Skin of body (tissue), 3 donors: ENCODE measurements at places on chromosomes 3 and 15.

- DNase-seq = no peak
Observed at GRCh38 chr3:29475305-29475840, 194.5 kb downstream of the RBMS3 start.

- DNase-seq = no peak
Observed at GRCh38 chr3:151305775-151306151, 10.9 kb downstream of the GPR87 start.

DNA sequence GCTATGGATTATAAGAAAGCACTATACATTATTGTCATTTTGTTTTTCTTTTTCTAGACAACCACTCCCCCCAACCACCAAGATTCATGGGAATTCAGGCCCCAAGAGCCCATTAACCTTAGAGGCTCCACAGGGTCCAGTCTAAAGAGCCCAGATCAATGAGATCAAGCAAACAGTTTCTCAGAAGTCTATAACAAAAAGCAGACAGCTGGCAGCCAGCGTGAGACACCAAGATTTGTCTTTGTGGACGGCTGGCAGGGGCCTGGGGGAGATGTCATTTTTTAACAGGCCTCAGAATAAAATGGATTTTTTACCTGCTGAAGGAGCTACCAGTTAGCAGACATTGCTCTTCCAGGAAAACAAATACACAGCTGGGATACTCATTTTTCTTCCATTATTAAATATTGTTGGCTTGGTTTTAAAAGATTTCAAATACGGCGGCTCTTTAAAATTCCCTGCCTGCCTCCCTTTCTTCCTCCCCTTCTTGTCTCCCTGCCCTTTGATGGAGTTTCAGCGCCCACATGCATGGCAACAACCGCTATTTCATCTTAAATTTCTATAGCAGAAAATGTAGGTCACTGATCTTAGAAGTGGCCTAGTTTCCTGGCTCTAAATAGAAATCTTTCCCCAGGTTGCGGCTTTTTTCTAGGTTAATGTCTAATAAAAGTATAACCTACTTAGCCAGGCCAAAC is 130.6 kb downstream of the FAM174B start:
- DNase-seq = no peak

DNA sequence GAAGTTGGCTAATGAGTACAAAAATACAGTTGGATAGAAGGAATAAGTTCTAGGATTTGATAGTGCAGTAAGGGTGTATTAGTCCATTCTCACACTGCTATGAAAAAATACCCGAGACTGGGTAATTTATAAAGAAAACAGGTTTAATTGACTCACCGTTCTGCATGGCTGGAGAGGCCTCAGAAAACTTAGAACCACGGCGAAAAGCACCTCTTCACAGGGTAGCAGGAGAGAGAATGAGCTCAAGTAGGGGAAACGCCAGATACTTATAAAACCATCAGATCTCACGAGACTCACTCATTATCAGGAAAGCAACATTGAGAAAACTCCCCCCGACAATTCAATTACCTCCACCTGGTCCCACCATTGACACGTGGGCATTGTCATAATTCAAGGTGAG is 483.3 kb downstream of the TUSC7 start:
- no peak for DNase-seq

DNA sequence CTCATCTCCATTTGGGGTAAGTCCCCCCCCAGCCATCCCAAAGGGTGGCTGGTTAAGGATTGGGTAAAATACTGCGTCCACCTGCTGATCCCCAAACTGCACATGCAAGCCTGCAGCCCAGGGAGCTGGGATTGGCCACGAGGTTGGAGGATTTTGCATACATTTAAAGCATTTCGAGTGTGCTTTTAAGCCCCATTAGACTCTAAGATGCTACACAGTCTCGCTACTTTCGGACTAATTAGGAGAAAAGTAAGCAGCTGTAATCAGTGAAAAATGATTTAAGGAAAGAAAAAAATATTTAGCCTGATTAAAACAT is 23.9 kb downstream of the SLC6A6 start:
- DNase-seq = no peak

GRCh38 chr15:89494941-89495637 is 1.3 kb downstream of the RHCG start:
- no peak for DNase-seq

DNA sequence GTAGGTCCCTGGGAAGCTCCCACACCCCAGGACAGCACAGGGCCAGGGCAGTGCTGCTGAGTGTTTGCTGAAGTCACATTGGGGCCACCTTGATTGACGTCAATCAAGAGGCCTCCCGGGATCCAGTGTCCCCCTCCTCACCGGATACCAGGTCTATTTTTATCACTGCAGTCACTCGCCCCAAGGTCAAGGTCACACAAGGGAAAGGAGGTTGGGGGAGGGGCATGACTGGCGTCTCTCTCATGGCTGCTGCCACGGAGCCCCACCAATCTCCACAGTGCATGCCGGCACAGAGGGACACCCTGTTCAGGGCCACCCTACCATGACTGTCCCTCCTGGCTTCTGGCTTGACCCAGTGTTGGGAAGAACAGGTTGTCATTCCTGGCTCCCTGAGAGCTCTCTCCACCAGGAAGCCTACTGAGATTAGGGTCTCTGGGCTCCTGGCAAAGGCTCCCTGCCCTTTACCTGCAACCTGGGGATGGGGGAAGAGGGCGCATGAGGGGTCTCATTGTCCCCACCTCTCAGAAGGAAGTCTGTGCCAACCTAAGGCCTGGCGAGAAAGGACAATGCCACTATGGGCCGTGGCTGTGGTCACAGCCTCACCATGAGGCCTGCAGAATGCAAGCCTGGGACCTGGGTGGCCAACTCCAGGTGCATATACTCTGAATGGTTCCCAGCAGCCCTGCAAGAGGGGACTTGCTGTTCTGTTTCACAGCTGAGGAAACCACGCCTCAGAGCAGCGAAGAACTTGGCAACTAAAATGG is 1.5 kb downstream of the MYL3 start:
- DNase-seq = no peak

- no peak for DNase-seq
Observed at GRCh38 chr3:180828001-180828720, 84.3 kb upstream of the FXR1 start.

DNA sequence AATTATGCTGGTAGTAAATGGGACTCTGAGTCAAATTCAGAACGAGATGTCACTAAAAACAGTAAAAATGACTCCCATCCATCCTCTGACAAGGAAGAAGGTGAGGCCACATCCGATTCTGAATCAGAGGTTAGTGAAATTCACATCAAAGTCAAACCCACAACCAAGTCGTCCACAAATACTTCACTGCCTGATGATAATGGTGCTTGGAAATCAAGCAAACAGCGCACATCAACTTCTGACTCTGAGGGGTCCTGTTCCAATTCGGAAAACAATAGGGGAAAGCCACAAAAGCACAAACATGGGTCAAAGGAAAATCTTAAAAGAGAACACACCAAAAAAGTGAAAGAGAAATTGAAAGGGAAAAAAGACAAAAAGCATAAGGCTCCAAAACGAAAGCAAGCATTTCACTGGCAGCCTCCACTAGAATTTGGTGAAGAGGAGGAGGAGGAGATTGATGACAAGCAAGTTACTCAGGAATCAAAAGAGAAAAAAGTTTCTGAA is 15.1 kb upstream of the ZBTB47 start:
- no peak for DNase-seq

DNA sequence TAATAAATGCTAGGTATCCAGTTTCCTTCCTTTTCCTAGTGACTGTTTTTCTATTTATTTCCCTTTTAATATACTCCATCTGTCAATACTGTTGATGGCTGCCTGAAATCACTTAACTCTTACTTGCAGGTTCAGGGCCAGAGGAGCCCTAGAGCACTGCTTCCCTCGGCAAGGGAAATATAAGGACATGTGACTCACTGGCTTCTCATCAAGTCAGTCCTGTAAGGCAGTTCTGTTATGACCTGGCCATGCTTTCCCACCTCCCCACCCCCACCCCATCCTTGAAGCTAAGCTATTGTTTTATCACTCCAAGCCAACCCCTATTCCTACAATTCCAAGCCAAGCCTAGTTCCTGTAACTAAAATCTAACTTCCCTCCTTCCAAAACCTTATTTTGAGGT is 800.7 kb downstream of the ROBO1 start:
- no peak for DNase-seq

DNA sequence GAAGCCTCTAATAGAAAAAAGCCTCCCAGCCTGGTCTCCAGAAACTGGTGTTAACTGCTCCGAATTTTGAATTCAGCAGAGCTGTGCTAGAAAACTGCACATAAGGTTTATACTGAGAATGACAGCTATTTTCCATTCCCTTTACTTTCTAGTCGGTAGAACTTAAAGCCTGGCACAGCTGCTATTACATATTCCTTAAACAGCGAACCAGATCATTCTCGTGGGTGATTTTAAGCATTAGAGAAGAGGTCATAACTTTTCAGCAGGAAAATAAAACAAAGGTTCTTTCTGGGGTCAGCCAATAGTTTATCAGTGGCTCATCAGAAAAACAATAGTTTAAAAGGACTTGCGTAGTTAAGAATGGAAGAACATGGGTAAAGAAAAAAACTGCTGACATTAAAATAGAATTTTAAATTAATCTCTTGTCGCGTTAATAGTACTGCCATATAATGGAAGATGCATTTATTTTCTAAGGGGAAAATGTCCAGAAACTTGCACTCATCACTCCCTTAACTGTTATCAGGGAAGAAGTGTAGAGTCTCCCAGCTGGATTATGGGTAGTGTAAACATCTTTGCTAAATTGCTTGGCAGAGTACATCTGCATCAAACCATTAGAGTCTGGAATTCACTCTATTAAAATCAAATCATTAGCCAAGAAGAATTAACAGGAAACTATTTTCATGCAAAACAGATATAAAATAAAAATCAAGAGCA is 7.9 kb downstream of the VGLL4 start:
- DNase-seq = peak; percentile 79

DNA sequence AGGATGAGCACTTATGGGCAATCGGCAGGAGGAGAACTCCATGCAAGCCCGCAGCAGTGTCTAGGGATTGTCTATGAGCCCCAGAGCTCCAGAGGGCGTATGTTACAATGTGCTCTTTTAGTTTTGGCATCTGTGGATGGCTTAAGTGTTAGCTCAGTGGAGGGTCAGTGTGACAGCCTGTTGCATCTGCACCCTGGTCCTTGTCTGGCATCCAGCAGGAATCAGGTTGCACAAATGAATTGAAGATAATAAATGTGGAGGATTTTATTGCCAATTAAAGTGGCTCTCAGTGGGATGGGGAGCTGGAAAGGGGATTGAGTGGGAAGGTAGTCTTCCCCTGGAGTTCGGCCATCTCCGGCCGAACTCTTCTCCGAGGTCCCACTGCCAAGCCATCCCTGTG is 11.8 kb upstream of the PRICKLE2 start:
- DNase-seq = no peak

DNA sequence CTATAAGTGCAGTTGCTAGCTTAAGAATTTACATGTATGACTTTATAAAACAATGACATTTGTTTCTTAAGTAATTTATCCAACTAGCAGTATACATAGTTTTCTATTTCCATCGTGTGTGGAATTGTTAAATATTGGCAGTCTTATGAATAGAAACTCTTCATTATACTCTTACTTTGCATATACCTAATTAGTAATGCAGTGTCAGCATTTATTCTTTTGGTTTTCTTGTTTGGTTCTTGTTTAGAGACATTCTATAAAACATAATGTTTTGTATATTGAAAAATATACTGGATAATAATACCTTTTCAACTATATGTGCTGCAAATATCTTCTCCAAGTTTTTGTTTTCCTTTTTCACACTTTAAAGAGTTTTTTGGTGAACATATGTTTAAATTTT is 760.2 kb downstream of the VGLL3 start:
- DNase-seq = no peak

- no peak for DNase-seq
Observed at GRCh38 chr3:141011997-141012262, 39.2 kb upstream of the SPSB4 start.

- no peak for DNase-seq
Observed at GRCh38 chr3:13689373-13690260, 140.7 kb downstream of the FBLN2 start.

DNA sequence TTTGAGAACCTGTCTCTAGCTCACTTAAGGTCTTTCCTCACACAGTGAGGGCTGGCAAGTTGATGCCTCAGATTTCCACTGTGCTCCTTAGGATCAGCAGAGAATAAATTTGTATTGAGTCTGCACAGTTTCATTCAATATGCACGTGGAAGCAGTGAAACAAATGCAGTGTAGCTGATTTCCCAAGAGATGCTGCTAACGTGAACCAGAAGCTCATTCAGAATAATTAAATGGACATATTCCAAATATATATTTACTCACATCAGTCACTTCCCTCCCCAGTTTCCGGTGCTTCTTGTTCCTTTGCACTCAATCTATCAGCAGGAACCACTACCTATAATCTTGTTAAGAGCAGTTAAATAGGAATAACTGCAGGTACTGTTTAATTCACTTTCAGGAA is 86.1 kb downstream of the UNC13C start:
- DNase-seq = no peak
